ENCODE measurements at places on chromosomes 13 and 19. TPM values are rescaled to one million over a fixed set of nuclear protein-coding genes. Genes with fewer than 3 reads are reported as not detected.
A peak's percentile ranks its signal among the peaks of the same experiment; 100 is the strongest.

Gene PSG3
- total RNA-seq = not detected

GRCh38 chr19:3163230-3163886 is 15.2 kb upstream of the S1PR4 start:
- no peak overlapping the region for H3K27ac ChIP-seq
- no peak overlapping the region for H3K4me3 ChIP-seq
- H3K36me3 ChIP-seq = no peaks in the 10 kb centered on the region
- no peaks in the 10 kb centered on the region for H3K4me1 ChIP-seq
- H3K27me3 ChIP-seq = no peaks in the 10 kb centered on the region
- DNase-seq = peak; percentile 67

DNA sequence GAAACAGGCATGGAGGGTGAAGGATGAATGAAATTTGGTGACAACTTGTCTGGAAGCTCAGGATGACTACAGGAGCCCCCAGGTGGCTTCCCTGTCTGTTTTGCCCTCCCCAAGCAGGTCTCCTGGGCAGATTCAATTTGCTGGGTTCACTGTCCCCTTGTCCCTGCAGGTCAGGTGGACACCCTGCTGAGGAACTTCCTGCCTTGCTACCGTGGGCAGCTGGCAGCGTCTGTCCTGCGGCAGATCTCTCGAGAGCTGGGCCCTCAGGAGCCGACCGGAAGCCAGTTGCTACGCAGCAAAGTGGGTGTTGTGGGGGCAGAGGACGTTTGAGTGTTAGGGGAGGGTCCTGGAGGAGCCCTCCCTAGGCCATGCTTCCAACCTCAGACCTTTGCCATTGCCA is 19.1 kb downstream of the PGLS start:
- no peaks in the 10 kb centered on the region for H3K4me1 ChIP-seq
- DNase-seq = no peak
- no peak overlapping the region for H3K4me3 ChIP-seq
- H3K27ac ChIP-seq = no peak overlapping the region

Gene IGFL1
- not detected for total RNA-seq

- H3K4me3 ChIP-seq = no peak overlapping the region
- H3K4me1 ChIP-seq = no peaks in the 10 kb centered on the region
- H3K27ac ChIP-seq = no peak overlapping the region
These were observed 122.1 kb downstream of the COG6 start for GRCh38 chr13:39777527-39778061.

Gene MUC16
- total RNA-seq = 0.66 TPM

GRCh38 chr19:12938779-12939601 is 581 bp downstream of the CALR start:
- H3K4me1 ChIP-seq = peaks cover 9% of the 10 kb centered on the region
- H3K36me3 ChIP-seq = peaks cover 4% of the 10 kb centered on the region
- H3K27me3 ChIP-seq = no peaks in the 10 kb centered on the region
- H3K4me3 ChIP-seq = peak overlapping the region; percentile 92

DNA sequence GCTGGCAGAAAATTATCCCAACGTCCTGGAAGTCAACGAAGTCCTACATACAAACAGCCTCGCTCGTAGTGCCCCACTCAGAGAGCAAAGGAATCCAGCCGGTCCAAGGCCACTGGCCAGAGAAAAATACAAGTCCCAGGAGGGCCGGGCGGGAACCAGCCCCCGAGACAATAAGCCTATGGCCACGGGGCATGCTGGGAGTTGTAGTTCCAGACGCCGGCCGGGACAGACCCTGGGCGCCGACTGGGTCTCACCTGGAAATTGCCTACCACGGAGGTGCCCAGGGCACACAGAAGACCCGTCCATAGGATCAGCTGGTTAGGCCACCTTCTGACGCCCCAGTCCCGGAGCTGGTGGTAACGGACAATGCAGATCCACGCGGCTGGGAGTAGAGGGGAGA is 5.4 kb downstream of the TMEM150B start:
- H3K4me3 ChIP-seq = no peak overlapping the region
- no peaks in the 10 kb centered on the region for H3K27me3 ChIP-seq
- no peaks in the 10 kb centered on the region for H3K4me1 ChIP-seq
- DNase-seq = no peak
- H3K36me3 ChIP-seq = no peaks in the 10 kb centered on the region

- no peak overlapping the region for H3K4me3 ChIP-seq
- no peaks in the 10 kb centered on the region for H3K36me3 ChIP-seq
- H3K27ac ChIP-seq = no peak overlapping the region
These were observed 90.2 kb downstream of the MAP4K1 start for GRCh38 chr19:38527466-38528136.

Gene NCAN
- total RNA-seq = not detected

Data from breast epithelium (tissue), 4 donors.